ENCODE measurements at places on chromosomes 2 and 18. TPM values are rescaled to one million over a fixed set of nuclear protein-coding genes. Genes with fewer than 3 reads are reported as not detected.

The RPL37A gene
- 2,015 TPM for total RNA-seq

- H3K36me3 ChIP-seq: no peaks in the 10 kb centered on the region
- H3K27ac ChIP-seq: no peak overlapping the region
Observed at GRCh38 chr2:105569606-105570005, 170.8 kb upstream of the FHL2 start.

DNA sequence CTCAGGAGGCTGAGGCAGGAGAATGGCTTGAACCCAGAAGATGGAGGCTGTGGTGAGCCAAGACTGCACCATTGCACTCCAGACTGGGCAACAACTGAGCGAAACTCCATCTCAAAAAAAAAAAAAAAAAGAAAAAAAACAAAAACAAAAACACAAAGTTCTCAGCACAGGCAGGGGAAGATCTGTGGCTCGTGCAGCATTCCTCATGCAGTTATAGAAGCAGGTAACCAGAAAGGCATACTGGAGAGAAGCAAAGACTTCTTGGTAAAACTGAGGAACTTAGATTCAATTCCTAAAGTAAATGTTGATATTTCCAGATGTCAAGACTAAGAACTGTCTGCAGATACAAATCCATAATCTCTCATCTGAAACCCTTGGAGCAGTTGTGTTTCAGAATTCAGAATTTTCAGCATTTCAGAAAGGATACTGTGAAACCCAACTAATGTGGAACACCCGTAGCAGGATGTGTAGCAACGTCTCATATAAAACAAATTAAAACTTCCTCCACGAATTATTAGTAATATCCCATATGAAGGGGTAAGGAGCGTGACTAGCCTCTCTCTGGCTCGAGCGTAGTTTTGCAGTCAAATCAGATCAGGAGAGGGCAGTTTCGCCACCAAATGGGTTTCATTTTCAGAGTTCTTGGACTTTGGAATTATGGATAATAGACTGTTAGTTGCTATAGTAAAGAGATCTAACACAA, 13.2 kb upstream of the SLC25A52 start:
- H3K4me3 ChIP-seq: no peak overlapping the region
- no peak for DNase-seq
- H3K27me3 ChIP-seq: peaks cover 3% of the 10 kb centered on the region
- H3K4me1 ChIP-seq: no peaks in the 10 kb centered on the region

DNA sequence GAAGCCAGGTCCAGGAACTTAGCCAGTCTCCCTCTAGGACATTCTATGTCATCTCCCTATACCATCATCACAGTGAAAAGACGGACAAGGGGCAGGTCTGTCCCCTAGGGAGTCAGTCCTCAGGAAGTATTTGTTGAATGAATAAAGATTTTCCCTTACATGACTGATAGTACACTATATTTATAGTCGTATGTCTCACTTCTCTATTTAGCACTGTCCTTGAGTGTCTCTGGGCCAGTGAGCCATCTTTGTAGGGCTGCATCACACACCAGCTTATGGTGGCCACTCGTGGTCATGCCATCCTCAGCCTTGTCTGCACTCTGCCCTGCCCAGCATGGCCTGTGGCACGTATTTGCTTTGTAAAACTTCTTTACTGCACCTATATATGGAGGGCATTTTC, 25.8 kb downstream of the PTPN18 start:
- H3K27me3 ChIP-seq: no peaks in the 10 kb centered on the region
- DNase-seq: no peak
- peaks cover 8% of the 10 kb centered on the region for H3K4me1 ChIP-seq
- H3K27ac ChIP-seq: no peak overlapping the region
- no peak overlapping the region for H3K4me3 ChIP-seq

- no peaks in the 10 kb centered on the region for H3K27me3 ChIP-seq
- no peak overlapping the region for H3K27ac ChIP-seq
- H3K4me3 ChIP-seq: no peak overlapping the region
- no peaks in the 10 kb centered on the region for H3K36me3 ChIP-seq
Observed at GRCh38 chr18:56028514-56028913, 440.5 kb upstream of the TCF4 start.

DNA sequence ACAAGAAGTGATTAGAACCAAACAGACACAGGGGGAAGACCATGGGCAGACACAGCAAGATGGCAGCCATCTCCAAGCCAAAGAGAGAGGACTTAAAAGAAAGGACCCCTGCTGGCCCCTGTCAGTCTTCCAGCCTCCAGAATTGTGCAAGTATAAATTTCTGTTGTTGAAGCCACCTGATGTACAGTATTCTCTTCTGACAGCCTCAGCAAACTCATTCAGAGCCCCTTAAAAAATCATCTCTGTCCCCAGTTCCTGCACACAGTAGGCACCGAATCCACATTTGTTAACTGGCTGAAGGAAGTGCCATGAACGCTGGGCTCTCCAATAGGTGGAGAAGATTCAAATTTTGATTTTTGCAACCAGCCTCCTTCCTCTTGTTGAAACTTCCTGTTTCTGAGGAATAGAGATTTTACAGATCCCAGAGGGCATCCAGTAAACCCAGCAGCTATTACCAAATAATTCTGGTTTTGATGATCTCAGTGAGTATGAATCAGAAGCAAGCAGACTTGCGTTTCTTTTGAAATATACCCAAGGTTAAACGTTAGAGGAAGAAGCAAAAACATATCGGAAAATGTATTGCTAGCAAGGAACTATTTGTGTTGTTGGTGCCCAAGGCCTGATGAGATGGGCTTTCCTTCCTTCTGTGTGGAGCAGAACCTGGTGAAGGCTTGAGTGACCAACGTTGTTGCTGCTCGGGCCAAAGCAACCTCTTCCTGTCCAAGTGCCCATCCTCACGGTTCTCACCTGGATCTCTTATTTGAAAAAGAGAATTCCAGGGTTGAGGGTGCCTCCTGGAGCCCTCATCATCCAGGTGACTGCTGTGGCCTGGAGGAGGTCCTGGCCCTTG, 47.7 kb upstream of the PLB1 start:
- peaks cover 39% of the 10 kb centered on the region for H3K4me1 ChIP-seq
- no peaks in the 10 kb centered on the region for H3K36me3 ChIP-seq
- DNase-seq: no peak
- H3K27ac ChIP-seq: peak overlapping the region; percentile 76

DNA sequence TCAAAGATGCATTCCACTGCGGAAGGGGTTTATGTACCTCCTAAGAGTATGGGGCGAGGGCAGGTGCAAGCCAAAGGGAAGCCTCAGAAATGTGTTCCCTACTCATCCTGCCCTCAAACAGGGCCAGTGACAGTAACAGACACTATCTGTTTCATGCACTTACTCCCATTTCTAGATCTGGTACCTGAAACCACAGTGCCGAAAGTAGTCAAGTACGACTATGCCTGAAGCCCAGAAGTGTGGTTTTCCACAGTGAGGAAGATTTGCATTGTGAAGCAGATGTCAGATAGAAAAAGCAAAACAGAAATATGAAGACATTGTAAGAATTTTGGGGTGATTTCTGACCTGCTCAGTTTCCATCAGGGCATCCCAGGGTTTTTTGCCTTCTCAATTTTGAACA, 748.7 kb downstream of the RNF144A start:
- H3K36me3 ChIP-seq: no peaks in the 10 kb centered on the region
- H3K27me3 ChIP-seq: no peaks in the 10 kb centered on the region
- no peak overlapping the region for H3K27ac ChIP-seq
- H3K4me3 ChIP-seq: no peak overlapping the region
- no peak for DNase-seq

- peaks cover 2% of the 10 kb centered on the region for H3K36me3 ChIP-seq
- no peak for DNase-seq
- H3K4me1 ChIP-seq: no peaks in the 10 kb centered on the region
- no peak overlapping the region for H3K27ac ChIP-seq
- H3K27me3 ChIP-seq: peaks cover 2% of the 10 kb centered on the region
Observed at GRCh38 chr18:10285283-10285640, 169.2 kb upstream of the APCDD1 start.

GRCh38 chr2:215866606-215867005, 146.7 kb downstream of the MREG start:
- H3K4me3 ChIP-seq: no peak overlapping the region
- DNase-seq: no peak
- H3K36me3 ChIP-seq: peaks cover 5% of the 10 kb centered on the region
- peaks cover 45% of the 10 kb centered on the region for H3K4me1 ChIP-seq

The SEMA4F gene
- 17.4 TPM for total RNA-seq

DNA sequence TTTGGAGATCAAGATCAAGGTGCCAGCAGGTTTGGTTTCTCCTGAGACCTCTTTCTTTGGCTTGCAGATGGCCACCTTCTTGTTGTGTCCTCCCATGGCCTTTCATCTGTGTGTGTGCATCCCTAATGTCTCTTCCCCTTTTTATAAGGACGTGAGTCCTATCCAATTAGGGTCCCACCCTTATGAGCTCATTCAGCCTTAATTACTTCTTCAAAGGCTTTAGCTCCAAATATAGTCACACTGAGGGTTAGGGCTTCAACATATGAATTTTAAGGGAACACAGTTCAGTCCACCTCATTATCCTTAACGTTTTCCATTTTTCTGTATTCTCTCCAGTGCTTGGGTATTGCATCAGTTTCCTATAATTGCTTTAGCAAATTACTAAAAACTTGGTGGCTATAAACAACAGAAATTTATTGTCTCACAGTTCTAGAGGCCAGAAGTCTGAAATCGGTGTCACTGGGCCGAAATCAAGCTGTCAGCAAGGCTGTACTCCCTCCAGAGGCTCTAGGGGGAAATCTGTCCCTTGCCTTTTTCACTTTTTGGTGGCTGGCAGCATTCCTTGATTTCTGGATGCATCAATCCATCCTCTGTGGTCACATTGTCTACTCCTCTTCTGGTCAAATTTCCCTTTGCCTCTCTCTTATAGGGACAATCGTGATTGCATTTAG, 34.1 kb downstream of the CDC42EP3 start:
- no peak overlapping the region for H3K27ac ChIP-seq
- H3K27me3 ChIP-seq: no peaks in the 10 kb centered on the region
- H3K4me1 ChIP-seq: peaks cover 30% of the 10 kb centered on the region
- no peak for DNase-seq

The ITM2C gene
- total RNA-seq: 114 TPM

The EPB41L3 gene
- 47.0 TPM for total RNA-seq

The ITPRIPL1 gene
- 2.8 TPM for total RNA-seq

- H3K27ac ChIP-seq: no peak overlapping the region
- peaks cover 3% of the 10 kb centered on the region for H3K36me3 ChIP-seq
- H3K27me3 ChIP-seq: peaks cover 9% of the 10 kb centered on the region
- no peak overlapping the region for H3K4me3 ChIP-seq
Observed at GRCh38 chr18:77366067-77366719, 116.5 kb downstream of the GALR1 start.

- no peak overlapping the region for H3K4me3 ChIP-seq
- H3K27ac ChIP-seq: no peak overlapping the region
- H3K27me3 ChIP-seq: peaks cover 64% of the 10 kb centered on the region
Observed at GRCh38 chr2:26587994-26588393, 53.2 kb downstream of the CIB4 start.

Data from chondrocyte (in vitro differentiated cells).